Sigmoid colon (tissue), 7 donors: ENCODE measurements at places on chromosomes 5 and 9. TPM values are rescaled to one million over a fixed set of nuclear protein-coding genes. Genes with fewer than 3 reads are reported as not detected.

IRX1 gene
- not detected for total RNA-seq

- no peak for DNase-seq
Observed at GRCh38 chr5:32251871-32252458, 60.8 kb downstream of the MTMR12 start.

GRCh38 chr9:113416149-113416721 lies 5.7 kb downstream of the C9orf43 start:
- DNase-seq: no peak

DNA sequence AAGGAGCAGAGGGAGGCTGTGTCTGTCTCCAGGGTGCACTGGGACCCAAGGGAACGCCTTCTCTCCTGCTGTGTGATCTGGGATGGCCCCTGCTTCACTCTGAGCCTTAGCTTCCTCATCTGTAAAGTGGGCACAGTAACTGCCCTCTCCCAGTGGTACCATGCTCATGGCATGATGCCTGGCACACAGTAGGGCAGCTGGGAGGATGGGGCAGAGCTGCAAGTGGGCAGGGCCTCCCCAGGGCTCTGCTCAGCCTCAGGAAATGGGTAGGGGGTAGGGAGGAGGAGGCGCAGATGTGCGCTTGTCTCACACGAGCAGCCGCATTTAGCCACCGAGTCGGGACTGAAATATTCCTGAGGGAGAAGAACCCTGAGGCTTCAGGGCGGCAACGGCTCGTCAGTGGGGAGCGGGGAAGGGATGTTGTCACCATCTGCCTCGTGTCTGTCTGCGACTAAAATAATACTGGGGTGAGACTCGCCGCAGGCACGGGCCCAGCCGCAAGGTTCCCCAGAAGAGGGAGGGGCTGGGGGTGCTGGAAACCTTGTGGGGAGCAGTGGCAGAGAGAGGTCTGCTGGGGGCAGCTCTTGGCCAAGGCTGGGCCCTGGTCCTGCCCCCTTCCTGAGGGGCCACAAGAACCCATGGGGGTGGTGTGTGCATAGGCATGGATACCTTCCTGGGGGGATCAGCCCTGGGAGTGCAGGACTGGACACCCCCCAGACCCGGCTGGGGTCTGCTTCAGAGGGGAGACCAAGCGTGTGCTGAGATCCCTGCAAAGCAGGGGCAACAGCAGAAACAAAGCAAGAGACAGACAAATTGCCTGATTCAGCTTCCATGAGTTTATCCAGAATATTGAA lies 55.2 kb upstream of the PSD2 start:
- DNase-seq: no peak

DNA sequence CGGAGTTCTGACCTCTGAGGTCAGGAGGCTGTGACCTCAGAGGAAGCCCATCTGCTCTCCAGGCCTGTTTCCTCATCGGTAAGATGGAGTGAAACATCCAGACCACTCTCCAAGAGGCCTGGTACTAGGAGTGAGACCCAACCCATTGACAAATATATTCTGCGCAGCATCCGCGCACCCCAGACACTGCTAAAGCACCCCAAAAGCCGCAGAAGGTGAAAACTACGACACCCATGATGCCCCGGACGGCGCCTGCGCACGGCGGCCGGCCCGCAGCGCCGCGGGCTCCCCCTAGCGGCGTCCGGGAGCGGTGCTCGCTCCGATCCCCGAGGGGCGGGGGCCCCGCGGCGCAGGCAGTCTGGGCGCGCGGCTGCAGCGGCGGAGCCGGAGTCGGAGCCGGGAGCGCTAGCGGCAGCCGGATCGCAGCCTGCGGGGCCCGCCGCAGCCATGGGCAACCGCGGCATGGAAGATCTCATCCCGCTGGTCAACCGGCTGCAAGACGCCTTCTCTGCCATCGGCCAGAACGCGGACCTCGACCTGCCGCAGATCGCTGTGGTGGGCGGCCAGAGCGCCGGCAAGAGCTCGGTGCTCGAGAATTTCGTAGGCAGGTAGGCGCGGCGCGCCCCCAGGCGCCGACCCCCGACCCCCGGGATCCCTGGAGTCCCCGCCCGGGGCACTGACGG lies at the start of gene DNM1:
Gene DNM1, plus strand, starts transcription at position 356 of the 683 bp plus-strand sequence. Its CDS starts 92 bp downstream, at position 448.
- DNase-seq: no peak

DNA sequence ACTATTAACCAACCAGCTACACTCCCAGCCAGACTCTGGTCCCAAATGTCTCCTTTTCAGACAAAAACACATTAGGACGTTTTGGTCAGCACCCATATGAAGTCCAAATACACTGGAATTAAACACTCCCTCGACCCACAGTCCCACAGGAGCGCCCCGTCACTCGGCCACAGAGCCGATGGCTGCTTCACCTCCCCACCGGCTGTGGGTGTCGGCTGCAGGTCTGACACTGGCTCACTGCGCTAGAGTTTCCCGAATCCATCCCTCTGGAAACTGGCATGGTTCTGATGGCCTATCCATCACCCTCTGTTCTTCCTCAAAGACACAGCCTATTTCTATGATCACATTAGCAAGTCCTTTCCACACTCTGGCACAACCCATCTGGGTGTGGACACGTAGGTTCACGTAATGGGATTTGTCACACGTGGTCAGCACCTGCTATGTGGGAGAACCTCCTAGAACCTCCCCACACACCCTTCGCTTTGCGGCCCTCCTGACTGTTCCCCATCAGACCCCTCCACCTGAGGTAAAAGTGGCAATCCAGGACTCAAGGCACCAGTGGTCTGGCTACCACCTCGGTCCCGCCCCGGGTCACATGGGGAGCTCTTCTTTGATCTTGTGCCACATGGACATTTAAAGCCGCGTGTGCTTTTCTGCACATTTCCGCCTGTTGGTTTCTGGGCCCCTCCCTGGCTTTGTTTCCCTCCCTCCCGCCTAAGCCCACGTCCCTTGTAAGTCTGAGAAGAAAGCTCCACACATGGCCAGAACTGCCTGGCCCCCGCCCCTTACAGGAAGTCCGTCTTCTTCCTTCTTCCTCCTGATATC lies 131.1 kb upstream of the PHYKPL start:
- DNase-seq: no peak

DNA sequence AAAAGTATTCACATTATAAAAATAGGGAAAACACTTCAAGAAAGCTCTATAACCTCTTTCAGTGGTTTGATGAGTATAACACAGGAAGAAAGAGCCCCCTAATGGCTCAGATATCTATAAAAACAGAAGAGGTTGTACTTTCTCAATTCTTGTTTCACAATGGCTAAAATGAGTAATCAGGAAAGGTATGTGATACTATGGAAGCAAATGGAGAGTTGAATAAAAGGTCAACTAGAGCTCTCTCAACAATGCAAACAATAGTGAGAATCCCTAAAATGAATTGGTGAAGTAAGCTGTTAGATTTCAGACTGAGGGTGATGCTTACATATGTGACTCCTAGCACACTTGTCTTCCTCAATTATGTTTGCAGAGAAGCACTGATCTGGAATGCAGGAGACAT lies 584.6 kb upstream of the CDH18 start:
- no peak for DNase-seq

GRCh38 chr5:99187611-99188010 lies 258.8 kb upstream of the CHD1 start:
- no peak for DNase-seq

DNA sequence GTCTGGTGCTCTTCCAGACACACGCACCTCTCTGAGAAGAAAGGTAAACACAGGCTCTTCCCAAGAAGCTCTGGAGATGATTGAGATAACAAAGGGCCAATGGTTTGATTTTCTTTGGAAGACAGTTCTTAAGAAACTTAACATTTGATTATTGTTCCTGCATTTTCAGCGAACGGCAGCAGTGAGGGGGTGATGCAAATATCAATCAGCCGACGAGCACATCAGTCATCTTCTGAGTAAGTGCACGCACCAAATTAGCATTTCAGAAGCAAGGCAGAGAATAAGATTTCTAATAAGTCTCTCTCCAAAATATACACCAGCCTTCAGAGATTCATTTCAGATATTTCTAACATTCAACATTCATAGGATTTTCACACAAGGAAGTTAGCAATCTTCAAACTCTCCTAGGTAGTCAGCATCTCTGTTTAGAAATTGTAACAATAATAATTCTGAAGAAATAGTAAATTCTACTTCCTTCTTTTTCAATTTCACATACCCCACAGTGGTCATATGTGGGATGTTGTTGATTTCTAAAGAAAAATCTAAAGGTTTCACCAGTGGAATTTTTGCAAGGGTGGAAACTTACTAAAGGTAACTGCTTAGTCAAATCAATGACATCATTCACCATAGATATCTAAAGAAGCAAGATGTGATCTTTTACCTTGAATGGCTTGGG lies 250.3 kb downstream of the SEC61B start:
- no peak for DNase-seq

DNA sequence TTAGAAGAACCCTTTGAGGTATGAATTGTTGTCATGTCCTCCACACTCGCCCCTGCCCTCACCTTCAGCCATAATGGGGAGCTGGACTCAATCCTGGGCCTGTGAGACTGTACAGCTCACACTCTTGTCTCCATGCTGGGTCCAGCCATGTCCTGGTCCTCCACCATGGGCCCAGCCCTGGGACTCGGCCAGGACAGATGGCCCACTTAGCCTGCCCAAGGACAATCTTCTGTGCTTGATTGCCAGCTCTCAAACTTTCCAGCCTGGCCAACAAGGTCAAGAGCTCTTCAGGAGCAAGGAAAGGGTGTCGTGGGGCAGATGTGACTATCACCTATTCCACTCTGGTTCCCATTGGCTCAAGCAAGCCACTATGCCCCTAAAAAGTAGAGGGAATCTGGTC lies 90.8 kb downstream of the HRH2 start:
- DNase-seq: no peak

CEP120 gene
- total RNA-seq: 20.9 TPM

DNA sequence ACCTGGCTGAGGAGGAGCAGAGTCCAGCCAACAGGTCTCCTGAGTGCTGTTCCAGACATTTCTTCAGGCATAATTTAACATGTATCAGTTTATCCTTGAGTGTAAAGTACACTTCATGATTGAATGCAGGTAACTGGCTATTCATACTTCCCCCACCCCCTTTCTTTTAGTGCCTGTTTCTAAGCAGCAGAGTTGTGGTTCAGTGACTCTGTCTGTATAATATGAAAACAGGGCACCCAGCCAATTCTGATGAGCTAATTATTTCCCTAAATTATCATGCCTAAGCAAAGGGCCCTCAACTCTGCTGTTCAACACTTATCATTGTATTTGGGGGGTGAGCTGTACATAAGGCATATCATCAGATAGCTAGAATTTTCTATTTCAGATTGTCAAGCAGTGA lies 51.9 kb upstream of the ZSWIM6 start:
- DNase-seq: no peak

GRCh38 chr5:116002116-116002906 lies 30.0 kb upstream of the ARL14EPL start:
- DNase-seq: no peak

DNA sequence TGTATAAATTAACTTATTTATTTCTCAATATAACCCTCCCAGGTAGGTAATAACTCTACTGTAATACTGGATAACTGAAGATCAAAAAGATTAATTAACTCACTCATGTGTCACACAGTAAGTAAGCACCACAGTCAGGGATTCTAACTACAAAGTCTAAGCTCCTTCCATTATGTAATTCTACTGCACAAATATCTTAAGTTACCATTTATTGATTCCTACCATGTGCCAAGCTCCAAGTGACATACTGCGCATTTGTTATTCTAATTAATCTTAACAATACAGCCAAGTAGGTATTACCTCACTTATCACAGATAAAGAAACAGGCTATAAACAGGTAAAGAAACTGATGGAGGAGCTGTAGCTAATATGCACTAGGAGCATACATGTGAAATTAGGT lies 58.3 kb downstream of the RANBP6 start:
- no peak for DNase-seq

PHF24 gene
- 2.2 TPM for total RNA-seq

SGCD gene
- total RNA-seq: 34.3 TPM

DNA sequence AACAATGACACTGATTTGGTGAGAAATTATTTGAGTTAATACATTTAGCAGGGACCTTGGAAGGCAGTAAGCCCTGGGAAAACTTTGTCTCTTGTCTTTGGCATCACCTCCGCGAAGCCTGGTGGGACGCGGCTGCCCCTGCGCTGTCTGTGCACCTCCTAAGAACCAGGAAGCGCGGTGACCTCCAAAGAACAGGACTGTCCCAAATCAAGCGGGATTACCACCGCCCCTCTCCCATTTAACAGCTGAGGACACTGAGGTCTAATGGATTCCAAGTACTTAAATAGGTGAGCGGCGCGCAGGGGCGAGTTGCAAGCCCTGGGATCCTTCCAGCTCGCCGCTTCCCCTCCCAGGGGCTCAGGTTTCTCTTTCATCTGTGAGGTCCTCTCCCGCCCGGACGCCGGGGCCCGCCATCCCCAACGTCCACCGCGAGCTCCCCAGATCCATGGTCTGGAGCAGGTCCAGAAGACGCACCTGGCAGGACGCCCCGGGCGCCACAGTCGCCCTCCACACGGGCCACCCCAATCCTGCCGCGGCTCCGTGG lies 432 bp downstream of the STARD4 start:
- DNase-seq: peak; percentile 77

DNA sequence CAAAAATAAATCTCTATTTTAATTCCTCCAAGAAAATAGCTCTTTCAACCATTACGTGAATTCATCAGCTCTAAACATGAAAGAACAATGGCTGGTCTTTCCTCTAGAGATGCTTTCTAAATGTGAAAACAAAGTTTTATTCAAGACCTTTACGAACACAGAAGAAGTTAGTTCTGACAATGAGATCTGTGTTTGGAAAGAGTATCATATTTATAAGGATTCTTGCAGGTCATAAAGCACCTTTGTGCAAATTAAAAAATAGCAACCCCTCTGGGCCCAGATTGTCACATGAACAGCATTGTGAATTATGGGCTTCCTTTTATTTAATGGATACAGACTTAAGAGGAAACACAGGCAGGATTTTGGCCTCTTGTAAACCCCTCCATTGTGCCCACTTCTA lies 17.7 kb upstream of the FTMT start:
- DNase-seq: no peak

DNA sequence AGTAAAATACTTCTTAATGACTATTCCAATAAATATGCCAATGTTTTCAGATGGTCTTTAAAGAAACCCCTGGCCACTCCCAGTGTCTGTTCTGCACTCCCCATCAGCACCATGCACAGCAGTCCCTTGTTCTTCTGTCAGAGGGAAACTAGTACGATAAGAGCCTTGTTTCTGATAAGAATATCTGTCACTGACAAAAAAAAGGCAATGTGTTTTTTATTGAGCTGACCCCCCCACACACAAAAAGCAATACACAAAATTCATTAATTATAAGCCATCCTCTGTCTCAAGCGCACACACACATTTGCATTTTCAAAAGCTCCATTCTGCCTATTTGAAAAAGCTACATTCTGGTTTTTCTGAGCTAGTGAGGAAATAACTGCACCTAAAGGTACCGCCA lies 119.1 kb downstream of the ENC1 start:
- no peak for DNase-seq

- DNase-seq: no peak
Observed at GRCh38 chr5:141855265-141856036, 22.8 kb downstream of the PCDH1 start.

- DNase-seq: no peak
Observed at GRCh38 chr5:124796495-124796894, 50.1 kb upstream of the ZNF608 start.

DNA sequence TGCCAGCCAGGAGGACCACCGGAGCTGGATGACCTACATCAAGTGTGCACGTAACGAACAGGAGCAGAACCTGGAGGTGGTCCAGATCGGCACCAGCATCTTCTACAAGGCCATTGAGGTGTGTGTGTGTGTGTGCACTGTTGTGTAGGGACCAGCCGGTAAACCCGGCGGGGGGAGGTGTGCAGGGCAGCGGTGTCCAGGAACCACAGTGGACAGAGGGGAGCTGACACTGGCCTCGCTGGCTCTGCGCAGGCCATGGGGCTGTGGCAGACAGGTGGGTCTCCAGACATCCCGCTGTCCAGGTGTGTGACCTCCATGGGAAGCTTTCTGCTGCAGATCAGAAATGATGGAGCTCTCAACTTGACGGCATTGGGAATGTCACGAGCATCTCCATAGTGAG lies 3.8 kb downstream of the PRDM12 start:
- no peak for DNase-seq
